Esophagus mucosa (tissue), 1 donor: ENCODE measurements at places on chromosomes 13 and 19.

GRCh38 chr19:2315818-2316353 lies 7.9 kb upstream of the LINGO3 start:
- peak; percentile 35 for ATAC-seq

DNA sequence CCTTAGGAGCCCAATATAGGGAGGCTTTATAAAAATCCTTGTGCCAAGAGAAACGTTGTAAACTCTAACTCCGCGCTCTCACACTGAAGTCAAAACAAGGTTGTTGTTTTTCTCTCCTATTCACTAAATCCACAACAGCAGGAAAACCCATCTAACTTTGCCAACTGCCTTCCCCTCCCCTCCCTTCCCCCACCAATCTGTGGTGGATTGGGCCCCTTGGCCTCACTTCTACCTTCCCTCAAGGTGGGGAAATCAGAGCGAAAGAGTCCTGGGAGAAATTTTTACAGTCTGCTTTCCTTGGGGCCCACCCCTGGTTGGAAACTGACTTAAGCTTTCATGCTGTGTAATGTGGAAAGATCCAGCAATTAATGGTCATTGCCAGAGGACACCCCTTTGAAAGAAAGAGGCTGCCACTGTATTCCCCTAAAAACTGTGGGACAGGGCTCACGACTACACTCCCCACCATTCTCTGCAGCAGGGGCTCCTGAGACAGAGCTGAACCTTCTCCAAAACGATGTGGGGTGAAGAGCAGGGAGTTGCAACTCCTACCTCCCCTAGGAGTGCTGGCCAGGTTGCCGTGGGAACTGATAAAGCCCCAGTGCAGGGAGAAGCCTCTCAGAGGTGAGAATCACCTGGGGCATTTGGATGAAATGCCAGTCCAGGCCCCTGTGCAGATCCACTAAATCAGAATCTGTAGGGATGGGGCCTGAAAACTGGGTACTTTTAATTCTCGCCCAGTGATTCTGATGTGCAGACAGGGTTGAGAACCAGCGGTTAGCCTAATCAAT lies 1.1 kb downstream of the DHRS12 start:
- ATAC-seq, result no peak

- ATAC-seq, result peak; percentile 40
Measured at GRCh38 chr19:35055715-35056179, 14.2 kb downstream of the HPN start.

DNA sequence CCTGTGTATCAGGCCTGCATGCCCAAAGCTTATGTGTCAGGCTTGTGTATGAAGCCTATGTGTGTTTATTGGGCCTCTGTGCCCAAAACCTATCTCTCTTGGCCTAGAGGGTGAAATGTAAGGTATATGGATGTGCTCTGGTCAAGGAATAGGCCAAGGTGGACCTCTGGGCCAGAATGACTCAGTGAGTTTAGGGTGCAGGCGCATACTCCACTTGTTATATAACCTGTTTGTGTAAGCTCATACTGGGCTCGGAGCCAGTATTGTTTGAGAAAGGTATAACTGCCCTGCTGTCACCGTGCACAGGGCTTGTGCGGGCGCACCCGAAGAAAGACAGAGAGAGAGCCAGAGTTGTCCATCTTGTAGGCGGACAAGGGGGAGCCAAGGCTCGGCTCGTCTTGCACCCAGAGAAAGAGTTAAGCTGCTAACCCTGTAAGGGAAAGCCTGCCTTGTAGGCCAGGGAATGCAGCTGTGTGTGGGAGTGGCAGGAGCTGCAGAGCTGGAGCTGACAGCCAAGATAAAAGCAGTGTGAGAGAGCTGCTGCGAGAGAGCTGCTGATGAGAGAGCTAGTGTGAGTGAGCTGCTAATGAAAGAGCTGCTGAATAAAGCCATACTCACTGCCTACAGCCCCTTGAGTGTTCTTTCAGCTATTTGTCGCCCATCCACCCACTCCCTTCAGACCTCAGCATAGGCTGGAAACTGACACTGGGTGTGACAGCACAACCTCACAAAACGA lies 43.4 kb upstream of the N4BP2L1 start:
- ATAC-seq, result peak; percentile 47

- ATAC-seq, result no peak
Measured at GRCh38 chr13:70616847-70617246, 508.6 kb upstream of the KLHL1 start.

DNA sequence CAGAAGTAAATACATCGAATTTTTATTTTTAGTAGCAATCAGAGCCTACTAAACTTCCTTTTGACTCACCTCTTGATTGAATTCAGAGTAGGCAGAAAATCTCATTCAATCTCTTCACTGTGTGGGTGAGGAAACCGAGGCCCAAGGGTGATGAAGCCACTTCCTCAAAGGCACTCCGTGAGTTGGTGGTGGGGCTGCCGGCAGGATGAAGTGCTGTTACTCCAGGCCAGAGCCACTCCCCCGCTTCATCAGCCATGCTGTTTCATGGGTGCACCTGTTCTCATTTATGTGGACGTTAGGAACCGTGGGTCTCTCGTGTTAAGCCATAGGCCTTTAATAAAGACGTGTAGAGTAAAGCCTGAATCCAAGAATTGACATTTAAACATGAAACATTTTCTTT lies 13.2 kb downstream of the ING1 start:
- no peak for ATAC-seq

- ATAC-seq, result peak; percentile 61
Measured at GRCh38 chr19:45553464-45553863, 31.1 kb downstream of the OPA3 start.

GRCh38 chr19:46872967-46873366 lies 12.2 kb downstream of the ARHGAP35 start:
- ATAC-seq, result no peak

DNA sequence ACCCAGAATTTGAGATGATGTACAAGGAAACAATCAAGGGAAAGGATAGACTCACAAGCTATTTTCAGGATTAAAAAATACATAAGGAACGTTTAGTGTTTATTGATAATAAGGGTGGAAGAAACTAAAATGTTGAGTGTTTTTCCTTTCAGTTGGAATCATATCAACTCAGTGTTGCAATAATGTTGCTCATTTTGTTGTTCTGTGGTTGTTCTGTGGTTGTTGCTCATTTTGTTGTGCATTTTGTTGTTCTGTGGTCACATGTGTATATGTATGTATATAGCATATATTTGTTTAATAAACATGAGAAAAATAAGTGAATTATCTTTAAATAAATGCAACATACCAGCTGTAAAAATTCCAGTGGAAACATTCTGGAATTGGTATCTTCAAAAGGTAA lies 262.4 kb upstream of the SPRY2 start:
- no peak for ATAC-seq

- ATAC-seq, result peak; percentile 53
Measured at GRCh38 chr19:13841086-13841961, 35.6 kb upstream of the NANOS3 start.

GRCh38 chr19:731000-731399 lies 19.9 kb upstream of the MISP start:
- ATAC-seq, result no peak

DNA sequence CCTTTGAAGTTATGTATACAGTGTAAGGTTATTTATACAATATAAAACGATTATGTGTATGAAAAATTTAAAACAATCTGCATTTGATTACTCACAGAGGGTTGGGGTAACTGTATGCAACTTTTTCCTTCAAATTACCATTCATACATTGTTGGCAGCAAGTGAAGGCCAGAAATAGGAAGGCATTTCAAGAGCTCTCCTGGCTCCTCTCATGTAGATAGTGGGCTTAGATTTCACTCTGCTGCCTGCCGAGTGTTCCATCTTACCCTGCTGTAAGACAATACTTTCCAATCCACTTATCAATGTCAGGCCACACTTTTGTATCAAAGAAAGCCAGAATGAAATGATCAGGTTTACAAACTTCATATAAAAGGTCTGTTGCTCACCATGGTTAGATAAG lies 245.2 kb downstream of the DNAJC15 start:
- no peak for ATAC-seq

- no peak for ATAC-seq
Measured at GRCh38 chr19:13016245-13016627, 21.0 kb downstream of the NFIX start.

- ATAC-seq, result no peak
Measured at GRCh38 chr19:8109455-8109854, 39.9 kb downstream of the FBN3 start.

GRCh38 chr13:106738186-106738678 lies 170.3 kb upstream of the ARGLU1 start:
- no peak for ATAC-seq

DNA sequence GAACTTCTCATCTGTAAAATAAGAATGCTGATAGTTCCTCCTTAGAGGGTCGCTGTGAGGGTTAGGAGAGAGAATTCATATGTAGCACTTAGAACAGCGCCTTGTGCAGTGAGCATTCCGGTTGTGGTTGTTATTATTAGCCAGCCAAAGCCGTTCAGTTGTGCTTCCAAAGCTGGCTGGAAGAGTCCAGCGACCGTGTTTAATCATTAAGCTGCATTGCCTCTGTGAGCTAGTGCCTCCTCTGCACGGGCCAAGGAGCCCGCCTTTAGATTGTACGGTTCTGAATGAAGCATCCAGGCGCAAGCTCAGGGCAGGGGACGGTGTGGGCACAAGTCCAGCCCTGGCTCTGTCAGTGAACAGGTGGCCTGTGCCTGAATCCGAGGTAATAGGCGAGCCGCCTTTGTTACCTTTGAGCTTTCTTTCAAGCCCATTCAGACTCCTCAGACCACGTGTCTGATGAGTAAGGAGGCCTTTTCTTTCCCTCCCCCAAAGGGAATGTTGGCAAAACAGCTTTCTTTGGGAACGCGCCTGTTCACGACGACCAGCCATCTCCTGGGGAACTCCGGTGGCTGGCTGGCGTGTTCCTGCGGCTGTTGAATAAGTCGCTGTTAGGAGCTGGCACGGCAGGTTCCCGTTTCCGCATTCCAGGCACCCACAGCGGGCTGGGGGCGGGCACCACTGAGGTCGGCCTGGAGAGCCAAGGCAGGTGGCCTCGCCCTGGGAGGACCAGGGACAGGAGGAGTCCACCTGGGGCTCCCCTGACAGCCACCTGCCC lies 25.1 kb downstream of the SIPA1L3 start:
- ATAC-seq, result peak; percentile 83

GRCh38 chr19:53649746-53650593 lies 18.2 kb downstream of the DPRX start:
- ATAC-seq, result no peak

- ATAC-seq, result peak; percentile 15
Measured at GRCh38 chr19:48606463-48607358, at the start of gene SPACA4. TSS of gene SPACA4 (plus strand) at chr19:48606742. CDS start at chr19:48606979, 237 bp downstream.

DNA sequence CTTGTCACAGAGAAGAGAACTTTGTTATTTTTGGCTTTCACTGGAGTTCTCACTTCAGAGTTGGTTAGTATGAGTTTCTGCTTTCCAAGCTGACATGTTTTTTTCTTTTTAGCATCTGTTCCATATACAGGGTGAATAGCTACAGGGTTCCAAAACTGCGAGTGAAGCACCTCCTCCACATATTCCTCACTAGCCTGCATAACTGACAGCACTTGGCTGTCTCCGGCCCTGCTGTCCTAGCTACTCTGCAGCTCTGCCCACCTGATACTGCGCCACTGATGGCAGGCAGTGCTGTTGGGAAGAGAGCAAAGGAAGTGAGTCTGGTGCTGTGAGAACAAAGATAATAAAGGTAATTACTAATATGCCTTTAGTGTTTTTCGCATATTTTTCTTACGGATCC lies 6.8 kb downstream of the ATP8A2 start:
- ATAC-seq, result no peak

- ATAC-seq, result no peak
Measured at GRCh38 chr19:12815088-12815487, 8.7 kb downstream of the RNASEH2A start.

GRCh38 chr19:48363500-48363809 lies 285 bp downstream of the TMEM143 start:
- peak; percentile 17 for ATAC-seq

DNA sequence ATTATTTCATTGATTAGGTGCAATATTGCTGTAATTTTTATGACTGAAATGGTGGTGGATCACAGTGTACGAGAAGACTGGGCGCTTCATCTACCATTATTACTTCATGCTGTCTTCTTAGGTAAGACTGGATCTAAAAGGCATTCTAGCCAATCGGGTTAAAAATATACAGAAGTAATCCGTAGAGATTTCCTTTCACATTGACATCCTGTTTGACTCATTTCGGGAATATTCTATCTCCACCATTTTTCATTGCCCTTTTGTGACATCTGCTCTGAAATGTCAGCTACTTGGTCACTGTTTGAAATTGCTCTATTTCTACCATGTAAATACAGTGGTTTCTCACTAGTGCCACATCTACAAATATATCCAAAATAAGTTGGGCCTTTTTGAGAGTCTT lies 90.2 kb downstream of the ZAR1L start:
- ATAC-seq, result no peak

GRCh38 chr13:79749566-79749965 lies 268.6 kb downstream of the NDFIP2 start:
- no peak for ATAC-seq

DNA sequence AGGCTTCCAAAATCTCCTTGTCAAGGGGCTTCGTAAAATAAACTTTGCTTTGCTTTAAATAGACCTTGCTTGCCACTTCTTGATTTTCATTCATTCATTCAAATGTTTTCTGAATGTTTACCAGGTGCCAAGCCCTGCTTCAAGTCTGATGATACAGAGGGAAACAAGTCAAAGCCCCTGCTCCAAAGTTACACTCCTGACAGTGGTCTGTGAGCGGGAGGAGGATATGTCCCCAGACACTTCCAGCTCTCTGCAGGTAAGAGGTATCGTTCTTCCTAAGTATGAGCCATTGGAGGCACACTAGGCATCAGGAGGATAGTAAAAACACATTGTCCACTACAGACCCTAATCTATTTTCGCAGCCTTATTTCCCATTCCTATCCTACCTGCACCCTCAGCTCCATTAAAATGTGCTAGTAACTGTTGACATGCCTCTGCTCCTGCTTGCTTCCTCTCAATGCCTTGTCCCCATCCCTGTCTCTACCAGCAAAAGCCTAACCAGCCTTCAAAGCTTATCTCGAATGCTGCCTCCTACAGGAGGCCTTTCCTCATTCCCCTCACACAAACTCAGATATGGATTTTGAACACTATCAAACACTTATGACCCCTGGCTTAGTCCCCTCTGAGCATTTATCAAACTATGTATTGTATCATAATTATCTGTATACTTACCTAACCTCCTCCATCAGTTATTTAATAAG lies 6.2 kb upstream of the WBP4 start:
- no peak for ATAC-seq

GRCh38 chr19:31107096-31107495 lies 242.1 kb downstream of the TSHZ3 start:
- no peak for ATAC-seq

GRCh38 chr13:114213980-114214379 lies 20.7 kb upstream of the CDC16 start:
- ATAC-seq, result no peak

GRCh38 chr13:24905242-24905641 lies 141.3 kb downstream of the RNF17 start:
- ATAC-seq, result no peak

GRCh38 chr13:99991013-99991827 lies 9.6 kb downstream of the ZIC2 start:
- ATAC-seq, result no peak
